ENCODE measurements at places on chromosomes 1 and 21.
A peak's percentile ranks its signal among the peaks of the same experiment; 100 is the strongest.

GRCh38 chr1:96544831-96545221 is 176.8 kb upstream of the PTBP2 start:
- DNase-seq: peak; percentile 48

GRCh38 chr1:189774721-189775287 is 702.9 kb downstream of the BRINP3 start:
- no peak for DNase-seq

- DNase-seq: no peak
Observed at GRCh38 chr21:38796424-38796823, 9.3 kb upstream of the ETS2 start.

DNA sequence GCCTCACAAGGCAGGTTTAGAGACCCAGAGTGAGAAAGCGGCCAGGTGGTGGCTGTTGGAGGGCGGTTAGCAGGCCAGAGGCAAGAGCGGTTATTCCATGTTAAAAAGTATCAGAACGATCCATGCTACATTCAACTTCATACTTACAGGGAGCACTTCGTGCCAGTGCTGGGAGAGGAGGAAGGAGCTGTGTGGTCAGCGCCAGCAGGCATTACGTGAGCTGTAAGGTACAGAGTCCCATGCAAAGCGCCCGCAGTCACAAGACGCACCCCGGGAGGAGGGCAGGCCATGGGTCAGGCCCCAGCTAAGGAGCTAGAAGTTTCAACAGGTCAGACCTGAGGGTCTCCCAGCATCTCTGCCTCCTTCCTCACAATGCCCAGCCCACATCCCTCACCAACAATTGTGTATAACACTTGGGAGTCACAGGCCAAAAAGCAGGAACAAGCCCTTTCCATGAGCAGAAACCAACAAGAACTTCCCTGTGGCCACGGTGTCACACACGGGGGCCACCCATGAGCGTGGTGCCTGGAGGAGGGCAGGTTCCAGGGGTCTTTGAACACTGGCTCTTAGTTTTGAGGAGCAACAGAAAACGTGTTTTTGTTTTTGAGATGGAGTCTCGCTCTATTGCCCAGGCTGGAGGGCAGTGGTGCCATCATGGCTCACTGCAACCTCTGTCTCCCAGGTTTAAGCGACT is 21.8 kb upstream of the GPR153 start:
- DNase-seq: no peak

- DNase-seq: peak; percentile 51
Observed at GRCh38 chr1:53197291-53198200, 922 bp downstream of the CPT2 start.

GRCh38 chr21:29168891-29169315 is 38.5 kb downstream of the MAP3K7CL start:
- no peak for DNase-seq

GRCh38 chr1:28865997-28866650 is 48.2 kb upstream of the EPB41 start:
- peak; percentile 63 for DNase-seq

GRCh38 chr1:115977499-115978258 is 1.4 kb downstream of the SLC22A15 start:
- peak; percentile 4 for DNase-seq

DNA sequence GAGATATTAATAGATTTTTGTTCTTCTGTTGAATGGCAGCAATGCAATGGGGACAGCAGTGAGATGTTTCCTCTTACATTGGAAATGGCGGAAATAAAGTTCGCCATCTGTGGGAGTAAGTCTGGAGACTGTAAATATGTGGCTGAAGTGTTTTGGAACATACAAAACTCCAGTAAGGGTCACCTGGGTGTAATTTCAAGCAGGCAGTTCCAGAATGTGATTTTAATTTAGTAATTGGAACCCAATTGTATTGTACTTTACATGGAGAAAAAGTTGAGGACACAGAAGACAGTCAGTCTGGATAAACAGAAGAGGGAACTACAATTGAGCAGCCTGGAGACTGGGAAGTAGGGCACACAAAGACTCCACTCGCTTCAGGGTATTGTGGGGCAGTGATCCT is 108.6 kb downstream of the NTMT2 start:
- DNase-seq: no peak

DNA sequence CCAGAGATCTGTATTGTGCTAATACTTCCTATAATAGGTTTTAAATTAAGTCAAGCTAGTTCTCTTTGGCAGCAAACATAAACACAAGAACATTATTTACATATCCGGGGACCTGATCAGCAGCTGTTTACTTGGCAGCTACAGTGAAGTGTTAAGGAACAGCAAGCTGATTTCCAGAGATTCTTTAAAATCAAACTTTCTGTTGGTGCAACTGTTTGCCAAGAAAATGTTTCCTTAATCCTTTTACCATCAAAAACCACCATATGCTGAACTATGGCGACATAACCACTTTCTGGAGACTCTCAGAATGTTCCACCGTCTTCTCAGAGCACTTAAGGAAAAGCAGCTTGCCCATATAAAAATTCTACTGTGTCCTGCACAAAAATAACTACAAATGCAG is 107.0 kb upstream of the KRTAP19-8 start:
- DNase-seq: no peak

GRCh38 chr1:31761883-31762282 is 2.3 kb downstream of the ADGRB2 start:
- no peak for DNase-seq

DNA sequence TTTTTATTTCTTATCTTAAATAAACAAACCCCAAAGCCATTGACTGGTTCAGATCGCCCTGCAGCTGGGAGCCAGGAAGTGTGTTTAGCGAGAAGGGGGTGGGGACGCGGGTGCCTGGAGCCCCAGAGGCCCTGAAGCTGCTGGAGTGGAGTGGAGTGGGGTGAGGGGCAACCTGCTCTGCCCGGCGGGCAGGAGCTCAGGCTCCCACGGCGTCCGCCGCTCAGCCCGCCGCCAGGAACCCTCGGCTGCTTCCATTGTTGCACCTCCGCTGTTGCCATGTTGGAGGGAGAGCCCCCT is 673 bp downstream of the PIK3C2B start:
- peak; percentile 71 for DNase-seq

DNA sequence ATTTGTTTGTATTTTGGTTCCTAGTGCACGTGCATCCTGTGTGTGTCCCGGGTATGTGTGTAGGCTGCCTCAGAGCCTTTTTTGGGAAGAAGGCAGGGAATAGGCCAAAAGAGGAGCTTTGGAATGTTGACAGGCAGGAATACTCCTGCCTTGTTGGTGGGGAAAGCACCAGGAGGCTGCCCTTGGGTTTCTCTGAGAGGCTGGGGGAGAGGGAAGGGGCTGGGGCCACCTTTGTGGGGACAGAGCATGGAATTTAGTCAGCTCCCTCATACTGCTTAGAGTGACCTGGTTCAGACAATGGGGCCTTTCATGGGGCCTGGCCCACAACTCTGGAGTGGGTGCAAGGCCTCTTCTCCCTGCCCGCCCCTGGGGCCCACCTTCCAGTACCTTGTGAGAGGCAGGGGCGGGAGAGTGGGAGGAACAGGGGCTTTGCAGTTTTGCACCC is 31.3 kb downstream of the ACOT11 start:
- no peak for DNase-seq

GRCh38 chr1:157132616-157133167 is 5.5 kb downstream of the ETV3 start:
- DNase-seq: no peak

GRCh38 chr1:151541752-151542151 is 1.6 kb downstream of the TUFT1 start:
- no peak for DNase-seq

DNA sequence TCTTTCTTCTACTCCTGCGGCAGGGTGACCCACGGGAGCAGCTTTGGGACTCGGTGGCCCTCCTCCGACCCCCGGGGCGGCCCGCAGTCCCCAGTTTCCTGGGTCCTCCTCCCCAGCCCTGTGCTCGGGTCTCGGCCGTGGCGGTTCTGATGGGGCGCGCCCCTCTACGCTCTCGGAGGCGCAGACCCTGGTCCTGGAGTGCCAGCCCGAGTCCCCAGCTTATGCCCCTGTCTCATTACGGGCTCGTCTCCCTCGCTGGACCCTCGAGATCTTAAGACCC is 430 bp downstream of the BTG2 start:
- no peak for DNase-seq

- DNase-seq: no peak
Observed at GRCh38 chr1:166920561-166921475, 44.8 kb upstream of the TADA1 start.

GRCh38 chr1:10881046-10881445 is 84.6 kb upstream of the CASZ1 start:
- DNase-seq: no peak

DNA sequence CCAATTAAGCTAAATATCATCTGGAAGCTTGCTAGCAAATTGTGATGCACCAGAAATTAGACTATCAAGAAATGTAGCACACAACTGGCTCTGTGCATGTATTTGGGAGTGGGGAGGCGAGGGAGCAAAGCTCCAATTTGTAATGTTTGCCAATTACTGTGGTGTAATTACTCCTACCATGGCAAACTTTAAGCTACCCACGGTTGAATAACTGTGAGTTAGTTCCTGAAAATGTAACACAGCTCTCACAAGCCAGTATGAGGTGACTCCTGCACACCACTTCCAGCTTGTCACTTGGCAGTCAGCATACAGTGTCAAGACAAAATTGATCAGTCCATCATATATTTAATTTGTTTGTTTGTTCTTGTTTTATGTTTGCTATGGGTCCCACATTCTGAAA is 141.2 kb downstream of the TM2D1 start:
- DNase-seq: no peak

GRCh38 chr1:100449477-100449876 is 88.5 kb upstream of the GPR88 start:
- no peak for DNase-seq

DNA sequence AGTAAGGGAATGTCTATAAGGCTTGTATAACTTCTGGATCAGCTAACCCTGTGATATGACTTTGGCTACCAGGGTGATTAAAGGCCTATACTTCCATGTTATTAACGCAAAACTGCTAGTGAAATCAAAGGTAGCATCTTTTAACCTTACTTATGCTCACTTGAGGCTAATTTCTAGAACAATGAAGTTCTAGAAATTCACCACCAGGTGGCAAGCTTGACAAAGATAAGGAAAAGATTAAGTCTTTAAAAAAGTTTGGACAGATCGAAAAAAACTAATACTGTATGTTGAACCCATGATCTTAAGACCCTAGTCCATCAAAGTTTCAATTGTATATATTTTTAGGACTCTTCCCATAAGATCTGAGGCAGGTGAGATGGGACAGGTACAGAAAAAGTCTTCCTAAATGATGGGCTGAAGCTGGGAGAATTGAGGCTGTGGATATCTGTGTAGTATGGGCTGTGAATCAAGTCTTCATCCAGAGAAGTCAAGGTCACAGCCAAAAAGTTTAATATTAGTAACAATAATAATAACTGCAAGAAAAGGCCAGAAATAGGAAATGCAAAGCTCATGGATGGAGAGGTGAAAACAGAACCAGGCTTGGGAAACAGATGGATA is 18.8 kb downstream of the KYAT3 start:
- DNase-seq: peak; percentile 56

All from Kasumi-1 (cell line).